Spinal cord (tissue), 10 donors: ENCODE measurements at places on chromosomes 3 and 15. TPM values are rescaled to one million over a fixed set of nuclear protein-coding genes. Genes with fewer than 3 reads are reported as not detected.

INSYN1 gene
- 26.1 TPM for total RNA-seq

RHOV gene
- 1.7 TPM for total RNA-seq

ITIH1 gene
- not detected for total RNA-seq

CYP11A1 gene
- total RNA-seq = 1.9 TPM

RETNLB gene
- total RNA-seq = not detected

FBXO40 gene
- total RNA-seq = 0.10 TPM

LIPH gene
- 0.61 TPM for total RNA-seq

SPG21 gene
- total RNA-seq = 60.7 TPM

LCTL gene
- 0.10 TPM for total RNA-seq

SIDT1 gene
- total RNA-seq = 49.6 TPM

TMEM212 gene
- total RNA-seq = 0.40 TPM

MEX3B gene
- total RNA-seq = 8.8 TPM

LRRIQ4 gene
- total RNA-seq = 0.28 TPM

IMPG2 gene
- 3.1 TPM for total RNA-seq

GRCh38 chr15:66565141-66565641 is 607 bp downstream of the LCTL start:
- DNase-seq = no peak

- DNase-seq = no peak
Measured at GRCh38 chr3:106305127-106305526, 436.3 kb upstream of the CBLB start.

GRCh38 chr3:195249858-195250464 is 21.0 kb downstream of the XXYLT1 start:
- no peak for DNase-seq

GRCh38 chr3:9179826-9180763 is 69.4 kb downstream of the SRGAP3 start:
- no peak for DNase-seq

DNA sequence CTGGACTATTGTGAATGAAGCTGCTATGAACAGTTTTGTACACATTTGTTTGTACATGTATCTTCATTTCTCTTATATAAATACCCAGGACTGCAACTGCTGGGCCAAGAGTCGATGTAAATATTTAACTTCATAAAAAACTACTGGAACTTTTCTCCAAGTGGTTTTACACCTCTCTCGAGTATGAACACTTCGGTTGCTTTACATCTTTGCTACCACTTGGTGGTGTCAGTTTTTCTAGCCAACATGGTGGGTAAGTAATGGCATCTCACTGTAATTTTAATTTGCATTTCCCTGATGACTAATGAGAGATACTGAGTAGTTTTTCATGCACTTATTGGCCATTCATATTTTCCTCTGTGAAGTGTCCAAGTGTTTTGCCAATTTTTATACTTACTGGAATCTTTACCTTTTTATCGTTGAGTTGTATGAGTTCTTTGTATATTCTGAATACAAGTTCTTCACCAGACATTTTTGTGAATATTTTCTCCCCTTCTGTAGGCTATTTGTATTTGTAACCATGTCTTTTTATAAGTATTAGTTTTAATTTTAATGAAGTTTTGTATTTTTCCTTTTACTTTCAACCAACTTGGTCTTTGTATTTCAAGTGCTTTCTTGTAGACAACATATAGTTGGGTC is 44.4 kb downstream of the PCOLCE2 start:
- DNase-seq = no peak

GRCh38 chr3:54772746-54773145 is 155.1 kb downstream of the LRTM1 start:
- peak; percentile 78 for DNase-seq

GRCh38 chr15:75199357-75199940 is 2.2 kb upstream of the C15orf39 start:
- DNase-seq = no peak

DNA sequence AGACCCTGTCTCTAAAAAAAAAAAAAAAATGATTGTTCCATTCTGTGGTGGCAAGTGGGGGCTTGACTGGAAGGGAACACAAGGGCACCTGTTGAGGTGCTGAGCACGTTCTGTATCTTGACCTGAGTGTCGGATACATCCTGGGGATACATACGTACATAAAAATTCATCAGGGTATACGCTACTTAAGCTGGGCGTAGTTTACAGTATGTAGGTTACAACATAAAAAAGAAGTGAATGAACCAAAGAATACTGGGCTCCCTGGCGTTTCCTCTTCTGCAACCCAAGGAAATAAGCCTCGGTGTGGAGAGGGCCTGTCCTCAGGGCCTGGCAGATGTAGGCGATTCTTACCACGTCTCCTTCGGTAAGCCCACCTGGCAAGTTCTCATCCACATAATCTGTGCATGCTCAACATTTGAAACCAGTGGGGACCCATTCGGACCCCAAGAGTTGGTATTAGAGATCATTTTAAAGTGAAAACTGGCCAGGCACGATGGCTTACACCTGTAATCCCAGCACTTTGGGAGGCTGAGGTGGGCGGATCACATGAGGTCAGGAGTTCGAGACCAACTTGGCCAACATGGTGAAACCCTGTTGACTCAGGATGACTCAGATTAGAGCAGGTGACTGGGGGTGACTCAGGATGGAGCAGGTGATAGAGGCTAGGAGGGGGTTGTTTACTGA is 5.1 kb upstream of the MUC20 start:
- no peak for DNase-seq

- DNase-seq = no peak
Measured at GRCh38 chr3:102178817-102179216, 256.0 kb upstream of the ZPLD1 start.

GRCh38 chr3:156750874-156751245 is 75.3 kb upstream of the LEKR1 start:
- DNase-seq = no peak

DNA sequence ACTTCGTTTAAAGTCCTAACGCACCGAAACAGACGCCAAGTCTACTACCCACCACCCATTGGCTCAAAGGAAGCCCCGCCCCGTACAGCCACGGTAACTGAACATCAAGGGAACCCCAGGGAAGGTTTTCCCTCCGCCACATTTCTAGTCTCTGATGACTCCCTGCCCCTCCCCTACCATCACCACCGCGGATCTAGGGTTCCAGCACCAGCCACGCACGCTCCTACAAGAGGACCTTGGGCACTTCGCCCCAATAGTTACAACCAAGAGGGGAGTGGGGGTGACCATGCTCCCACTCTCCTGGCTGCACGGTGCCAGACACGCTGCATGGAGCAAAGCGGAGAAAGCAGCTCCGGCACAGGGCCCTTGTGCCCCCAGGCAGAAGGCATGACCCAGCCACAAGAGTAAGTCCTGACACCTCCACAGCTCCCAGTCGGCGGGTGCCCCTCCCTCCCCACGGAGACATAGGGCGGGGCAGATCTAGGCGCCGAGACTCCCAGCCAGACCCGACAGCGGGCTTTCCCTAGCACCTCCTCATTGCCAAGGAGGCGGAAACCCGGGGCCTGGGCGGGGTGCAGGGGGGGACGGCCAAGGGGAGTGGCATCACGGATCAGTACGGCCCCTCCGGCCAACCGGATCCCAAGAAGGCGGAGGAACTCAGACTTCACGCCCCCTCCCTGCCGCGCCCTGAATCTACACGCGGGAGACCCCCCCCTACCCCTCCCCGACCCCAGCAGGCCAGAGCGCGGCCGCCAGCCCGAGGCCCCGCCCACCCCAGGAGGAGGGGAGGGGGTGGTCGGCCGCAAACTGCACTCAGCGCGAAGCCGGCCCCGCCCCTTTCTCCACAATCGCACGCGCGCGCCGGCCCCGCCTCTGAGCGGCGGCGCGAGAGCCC is 936 bp downstream of the SIN3A start:
- DNase-seq = peak; percentile 79

GRCh38 chr3:23072693-23073092 is 130.4 kb upstream of the UBE2E2 start:
- no peak for DNase-seq

DNA sequence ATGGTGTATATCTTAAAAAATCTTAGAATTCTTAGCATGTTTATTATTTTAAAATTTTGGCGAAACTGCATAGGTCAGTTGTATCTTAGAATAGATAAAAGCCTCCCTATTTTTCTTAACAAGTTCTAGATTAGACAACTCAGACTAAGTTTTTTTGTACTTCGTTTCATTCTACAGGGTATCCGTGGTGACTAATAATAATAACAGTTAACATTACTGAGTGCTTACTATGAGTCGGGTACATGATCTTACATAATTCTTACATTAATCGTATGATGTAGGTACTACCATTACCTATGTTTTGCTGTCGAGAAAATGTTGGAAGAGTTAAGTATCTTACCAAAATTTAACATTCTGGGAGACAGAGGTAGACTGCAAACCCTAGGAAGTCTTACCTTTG is 60.7 kb downstream of the UBE2E2 start:
- no peak for DNase-seq

GRCh38 chr3:65861718-65862117 is 177.0 kb downstream of the MAGI1 start:
- DNase-seq = no peak

DNA sequence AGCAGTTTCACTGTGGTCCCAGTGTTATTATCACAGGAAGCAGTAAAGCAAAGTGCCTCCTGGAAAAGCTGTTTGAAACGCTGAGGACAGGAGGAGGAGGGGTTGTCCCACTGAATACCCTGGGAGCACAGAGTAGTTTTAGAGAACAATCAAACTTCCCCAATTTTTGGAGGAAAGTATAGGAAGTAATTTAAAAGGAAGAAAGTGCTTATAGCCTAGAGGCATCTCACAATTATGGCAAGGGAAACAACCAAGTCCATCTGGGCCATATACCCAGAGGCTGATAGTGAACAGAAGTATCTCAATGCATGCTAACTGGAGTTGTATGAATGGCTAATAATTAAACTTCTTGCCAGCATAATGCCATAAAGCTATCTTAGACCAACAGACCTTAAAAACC is 137.2 kb upstream of the EPHA6 start:
- no peak for DNase-seq

DNA sequence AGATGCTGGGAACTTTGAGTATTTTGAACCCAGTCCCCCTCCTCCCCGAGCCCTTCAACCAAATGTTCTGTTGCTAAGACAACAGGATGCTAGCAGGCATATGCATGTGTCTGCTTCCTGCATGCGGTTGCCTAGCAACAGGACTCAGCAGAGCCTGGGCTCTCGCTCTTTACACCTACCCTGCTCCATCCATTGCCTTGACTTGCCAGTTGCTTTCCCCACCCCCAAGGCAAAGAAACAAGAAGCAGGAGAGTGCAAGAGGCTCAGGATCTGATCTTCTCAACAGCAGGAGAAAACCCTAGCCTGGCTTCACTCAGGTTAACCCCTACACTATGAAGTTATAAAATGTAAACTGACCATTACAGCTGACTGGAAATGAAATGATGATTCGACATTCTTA is 393.0 kb downstream of the IGSF11 start:
- peak; percentile 77 for DNase-seq

DNA sequence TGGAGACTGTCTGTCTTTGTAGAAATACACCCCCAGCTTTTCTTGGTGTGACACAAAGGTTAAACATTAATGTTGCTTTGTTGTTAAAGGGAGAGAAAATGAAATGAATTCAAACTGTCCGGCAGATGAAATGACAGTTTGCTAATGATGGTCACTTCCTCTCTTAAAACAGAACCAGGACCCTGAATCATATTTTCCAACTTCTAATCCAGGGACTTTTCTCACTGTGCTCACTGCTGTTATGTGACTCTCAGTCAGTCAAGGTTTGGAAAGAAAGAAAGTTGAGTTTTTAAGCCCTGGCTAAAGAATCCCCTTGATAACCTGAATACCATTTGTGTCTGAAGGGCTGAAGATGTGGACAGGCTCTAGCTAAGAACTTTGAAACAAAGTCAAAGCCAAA is 215.8 kb downstream of the AGBL1 start:
- no peak for DNase-seq

- no peak for DNase-seq
Measured at GRCh38 chr15:62190274-62190673, 25.2 kb upstream of the C2CD4B start.

DNA sequence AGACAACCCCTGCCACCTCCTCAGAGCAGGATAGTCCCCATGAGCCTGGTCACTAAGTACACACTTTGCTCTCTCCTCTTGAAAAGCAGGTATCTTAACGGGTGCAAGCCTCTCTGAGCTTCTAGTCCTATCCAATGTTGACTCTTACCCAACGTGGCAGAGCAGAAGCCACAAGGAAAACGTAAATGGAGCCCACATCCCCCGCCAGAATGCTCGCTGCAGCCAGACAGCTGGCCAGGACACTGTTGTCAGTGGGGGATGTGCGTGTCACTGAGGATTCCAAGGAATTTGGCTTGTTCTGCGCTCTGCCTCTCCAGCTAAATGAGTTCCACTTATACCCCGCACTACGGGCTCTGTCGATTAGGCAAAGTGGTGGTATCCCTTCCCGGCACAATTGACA is 67.8 kb upstream of the IGF1R start:
- DNase-seq = no peak

GRCh38 chr3:278300-279064 is 81.9 kb downstream of the CHL1 start:
- DNase-seq = no peak

DNA sequence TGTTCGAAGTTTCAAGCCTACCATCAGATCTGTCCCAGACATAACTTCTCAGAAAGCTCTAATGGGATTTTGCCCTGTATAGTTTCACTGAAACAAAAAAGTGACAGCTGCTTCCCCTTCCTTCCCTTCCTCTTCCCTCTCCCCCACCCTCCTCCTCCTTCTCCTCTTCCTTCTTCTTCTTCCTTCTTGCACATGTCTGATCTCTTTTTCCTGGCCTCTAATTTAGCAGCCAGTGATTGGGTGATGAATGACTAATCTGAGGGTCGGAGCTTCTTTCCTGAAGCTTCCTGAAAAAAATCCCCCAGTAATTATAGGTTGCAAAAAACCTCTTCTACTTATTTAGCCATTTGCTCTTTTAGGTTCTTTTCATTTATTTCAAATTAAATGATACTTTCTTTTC is 168.7 kb downstream of the POTEB3 start:
- DNase-seq = no peak

- no peak for DNase-seq
Measured at GRCh38 chr3:46844881-46845312, 18.3 kb downstream of the MYL3 start.

DNA sequence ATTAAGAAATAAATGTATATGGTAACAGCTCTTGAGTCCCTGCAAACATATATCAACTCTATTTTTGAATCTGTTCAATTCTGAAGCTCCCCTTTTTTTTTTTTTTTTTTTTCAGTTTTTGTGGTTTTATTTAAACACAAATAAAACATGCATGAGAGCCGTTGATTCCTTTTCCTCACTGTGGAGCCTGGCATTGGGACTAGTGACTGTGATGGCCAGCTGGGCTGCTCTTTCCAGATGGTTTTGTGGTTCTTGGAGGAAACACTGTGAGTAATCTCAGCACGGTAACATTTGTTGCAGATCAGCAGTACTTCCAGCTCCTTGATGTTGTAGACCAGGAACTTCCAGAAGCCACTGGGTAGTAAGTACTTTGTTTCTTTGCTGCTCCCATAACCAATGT is 15.9 kb downstream of the EMC7 start:
- no peak for DNase-seq

DNA sequence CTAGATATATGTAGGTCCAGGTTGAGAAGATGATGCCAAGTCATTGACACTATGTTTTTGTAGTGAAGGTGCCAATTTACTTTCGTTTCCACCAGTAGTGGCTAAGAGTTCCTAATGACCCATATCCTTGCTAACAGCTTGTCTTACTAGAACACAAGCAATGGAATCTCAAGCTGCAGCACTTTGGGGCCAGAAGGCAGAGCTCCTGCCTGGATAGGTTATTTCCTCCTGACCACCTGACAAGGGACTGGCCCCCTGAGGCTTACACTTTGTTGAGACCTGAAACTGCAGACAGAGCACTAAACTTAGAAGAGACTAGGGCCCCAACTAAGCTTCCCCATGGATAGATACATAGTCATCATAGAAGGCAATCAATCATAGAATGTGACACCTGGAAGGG is 11.7 kb downstream of the ONECUT1 start:
- DNase-seq = no peak
